Right atrium auricular region (tissue), 2 donors: ENCODE measurements at places on chromosomes 2 and 18.
A peak's percentile ranks its signal among the peaks of the same experiment; 100 is the strongest.

- peak; percentile 64 for DNase-seq
These were observed 117.1 kb upstream of the STPG4 start for GRCh38 chr2:47272031-47272864.

GRCh38 chr2:33336036-33336625, 140.3 kb upstream of the RASGRP3 start:
- DNase-seq = no peak

DNA sequence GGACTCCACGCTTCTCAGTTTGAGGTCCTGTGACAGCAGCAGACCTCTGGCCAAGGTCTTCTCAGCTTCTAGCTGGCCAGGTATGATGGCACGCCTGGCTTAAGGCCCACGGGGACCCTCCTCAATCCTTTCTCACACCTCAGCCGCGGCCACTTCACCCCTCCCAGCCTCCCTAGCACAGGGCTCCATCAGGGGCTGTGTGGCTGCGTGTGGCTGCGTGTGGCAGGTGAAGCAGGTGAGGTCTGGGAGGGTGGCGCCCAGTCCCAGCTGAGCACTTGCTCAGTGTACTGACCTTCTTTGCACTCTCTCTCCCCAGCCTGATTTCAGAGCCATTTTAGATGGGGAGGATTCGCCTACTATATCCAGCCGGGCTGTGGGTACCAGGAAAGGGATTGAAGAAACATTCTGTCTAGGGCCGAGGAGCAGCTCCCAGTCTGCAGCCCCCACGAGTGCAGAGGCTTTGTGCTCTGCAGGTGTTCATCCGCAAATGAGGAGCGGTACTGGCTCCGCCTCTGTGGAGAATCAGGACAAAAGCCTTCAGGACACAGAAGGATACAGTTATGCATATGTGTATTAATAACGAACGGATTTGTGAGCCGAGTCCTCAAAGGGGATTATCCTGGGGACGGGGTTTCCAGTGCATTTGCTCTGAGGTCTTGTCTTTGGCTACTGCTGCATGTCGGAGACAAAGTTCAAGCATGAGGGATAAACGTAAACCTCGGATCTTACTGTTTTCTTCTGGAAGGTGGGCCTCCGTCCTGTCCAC, 236.9 kb upstream of the RAB6C start:
- no peak for DNase-seq

GRCh38 chr2:162126111-162126519, 25.9 kb downstream of the GCG start:
- no peak for DNase-seq

DNA sequence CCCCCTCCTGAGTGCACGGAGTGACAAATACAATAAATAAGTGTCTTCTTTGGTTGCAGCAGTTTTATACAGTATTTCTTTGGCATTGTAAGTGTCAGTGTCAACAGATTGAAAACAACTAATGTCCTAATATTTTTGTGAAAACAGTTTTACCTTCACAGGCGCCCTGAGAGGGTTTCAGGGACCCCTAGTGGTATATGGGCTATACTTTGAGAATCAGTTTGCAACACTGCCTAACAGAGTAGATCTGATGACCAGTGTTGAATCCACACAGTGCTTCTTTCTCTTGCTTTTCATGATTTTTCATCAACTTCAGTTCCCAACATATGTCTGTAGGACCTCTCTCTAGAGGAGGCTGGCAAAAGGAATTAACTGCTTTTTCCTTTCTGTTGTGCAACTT, 162.2 kb downstream of the PRPF40A start:
- DNase-seq = no peak

- no peak for DNase-seq
These were observed 43.0 kb downstream of the FBXO48 start for GRCh38 chr2:68423966-68424650.

DNA sequence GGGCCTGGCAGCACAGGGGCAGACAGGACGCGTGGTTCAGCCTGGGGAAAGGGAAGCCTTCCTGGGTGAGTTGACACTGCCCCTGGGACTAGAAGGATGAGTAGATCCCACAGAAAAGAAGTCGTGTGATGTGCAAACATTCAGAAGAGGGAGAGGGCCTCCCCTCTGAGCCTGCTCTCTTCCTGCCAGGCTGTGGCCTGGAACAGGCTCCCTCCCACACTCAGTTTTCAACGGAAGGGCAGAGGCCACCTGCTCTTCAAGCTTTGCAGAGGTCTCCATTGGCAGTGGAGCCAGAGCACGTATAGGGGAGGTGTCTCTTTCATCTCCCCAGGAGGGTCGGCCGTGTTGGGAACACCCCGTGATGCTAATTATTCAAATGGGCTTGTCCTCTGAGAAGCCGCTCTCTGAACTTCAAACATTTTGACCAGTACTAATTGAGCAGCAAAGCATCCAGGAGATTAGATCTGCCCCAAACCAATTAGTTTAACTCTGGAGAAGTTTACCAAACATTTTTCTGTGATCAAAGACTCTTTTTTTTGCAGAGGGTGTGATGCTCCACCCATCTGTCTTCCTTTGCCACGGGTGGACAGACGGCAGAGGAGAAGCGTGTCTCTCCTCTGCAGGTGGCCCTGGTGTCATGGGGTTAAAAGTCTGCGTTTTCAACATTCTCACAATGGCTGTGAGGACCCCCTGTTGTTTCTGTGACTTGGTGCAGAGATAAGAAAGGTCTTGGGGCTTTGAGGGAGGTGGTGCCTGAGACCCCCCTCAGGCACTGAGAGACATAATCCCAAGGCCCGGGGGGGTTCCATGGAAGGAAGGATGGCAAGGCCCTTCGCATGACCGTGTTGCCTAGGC, 29.5 kb upstream of the ODC1 start:
- DNase-seq = no peak

- DNase-seq = no peak
These were observed 86.0 kb upstream of the OTX1 start for GRCh38 chr2:62964671-62965070.

GRCh38 chr2:15990151-15991101, 50.1 kb downstream of the MYCN start:
- DNase-seq = no peak

DNA sequence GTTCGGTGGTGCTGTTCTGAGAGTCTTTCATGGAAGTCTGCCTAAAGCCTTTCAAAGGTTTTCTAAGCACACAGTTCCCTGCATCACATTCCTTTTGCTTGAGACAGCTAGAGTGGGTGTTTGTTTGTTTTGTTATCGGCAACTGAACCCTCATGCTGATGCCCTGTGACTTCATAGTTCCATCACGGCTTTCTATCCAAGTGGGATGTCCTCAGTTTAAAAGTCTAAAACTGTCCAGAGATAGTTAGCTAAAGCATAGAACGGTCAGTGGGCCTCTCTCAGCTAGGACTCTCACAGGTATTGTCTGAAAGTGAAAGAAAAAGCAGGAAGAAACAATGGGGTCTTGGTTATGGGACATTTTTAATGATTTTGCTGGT, 337.3 kb downstream of the OSR1 start:
- DNase-seq = no peak

DNA sequence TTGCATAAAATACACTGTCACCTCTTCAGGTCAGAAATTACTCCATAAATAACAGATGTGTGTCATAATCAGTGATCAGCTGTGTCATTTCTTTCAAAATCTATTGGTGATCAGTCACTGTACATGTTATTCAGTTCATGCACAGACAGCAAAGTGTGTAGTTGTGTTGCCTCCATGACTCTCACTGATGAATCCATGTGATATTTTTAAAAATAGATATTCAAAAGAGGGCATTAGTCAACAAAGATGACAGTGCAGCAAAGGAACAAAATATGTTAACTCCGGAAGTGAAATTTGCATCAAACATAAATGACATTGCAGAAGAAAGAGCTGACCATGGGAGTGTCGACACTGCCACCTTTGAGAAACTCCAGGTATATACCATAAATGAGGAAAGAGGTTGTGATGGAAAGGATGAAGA, 17.1 kb upstream of the MCM6 start:
- no peak for DNase-seq

DNA sequence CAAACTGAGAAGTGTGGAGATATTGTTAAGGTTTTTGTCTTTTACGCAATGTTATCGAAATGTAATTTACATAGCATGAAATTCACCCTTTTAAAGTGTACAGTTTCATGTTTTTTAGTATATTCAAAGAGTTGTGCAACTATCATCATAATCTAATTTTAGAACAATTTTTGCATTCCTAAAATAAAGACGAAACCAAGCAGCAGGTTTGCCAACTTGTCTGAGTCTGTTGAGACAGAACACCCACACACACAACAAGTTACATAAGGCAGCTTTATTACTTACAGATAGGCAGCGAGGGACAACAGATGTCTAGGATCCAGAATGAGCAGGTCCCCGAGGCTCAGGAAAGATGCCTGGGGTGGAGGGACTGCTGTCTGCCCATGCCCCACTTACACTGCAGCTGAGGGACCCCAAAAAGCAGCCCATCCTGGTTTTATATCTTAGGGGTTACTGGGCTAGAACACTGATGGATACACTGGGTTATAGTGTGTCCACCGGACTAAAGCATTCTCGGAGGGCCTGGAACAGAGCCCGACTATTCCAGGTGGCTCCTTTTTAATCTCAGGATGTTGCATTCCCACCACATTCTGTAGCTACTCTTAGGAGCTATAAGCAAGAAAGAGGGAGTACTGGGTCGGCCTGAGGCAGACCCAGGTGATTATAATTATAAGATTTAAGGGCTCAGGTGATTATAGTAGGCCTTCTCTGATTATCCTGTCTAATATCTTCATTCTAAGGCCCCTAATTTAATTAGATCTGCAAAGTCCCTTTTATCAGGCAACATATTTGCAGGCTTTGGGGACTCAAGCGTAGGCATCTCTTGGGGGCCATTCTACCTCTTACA, 150.2 kb upstream of the DOK6 start:
- DNase-seq = no peak

- no peak for DNase-seq
These were observed 40.2 kb downstream of the INPP4A start for GRCh38 chr2:98484652-98485452.

- no peak for DNase-seq
These were observed 16.0 kb upstream of the ASXL2 start for GRCh38 chr2:25894135-25894830.

DNA sequence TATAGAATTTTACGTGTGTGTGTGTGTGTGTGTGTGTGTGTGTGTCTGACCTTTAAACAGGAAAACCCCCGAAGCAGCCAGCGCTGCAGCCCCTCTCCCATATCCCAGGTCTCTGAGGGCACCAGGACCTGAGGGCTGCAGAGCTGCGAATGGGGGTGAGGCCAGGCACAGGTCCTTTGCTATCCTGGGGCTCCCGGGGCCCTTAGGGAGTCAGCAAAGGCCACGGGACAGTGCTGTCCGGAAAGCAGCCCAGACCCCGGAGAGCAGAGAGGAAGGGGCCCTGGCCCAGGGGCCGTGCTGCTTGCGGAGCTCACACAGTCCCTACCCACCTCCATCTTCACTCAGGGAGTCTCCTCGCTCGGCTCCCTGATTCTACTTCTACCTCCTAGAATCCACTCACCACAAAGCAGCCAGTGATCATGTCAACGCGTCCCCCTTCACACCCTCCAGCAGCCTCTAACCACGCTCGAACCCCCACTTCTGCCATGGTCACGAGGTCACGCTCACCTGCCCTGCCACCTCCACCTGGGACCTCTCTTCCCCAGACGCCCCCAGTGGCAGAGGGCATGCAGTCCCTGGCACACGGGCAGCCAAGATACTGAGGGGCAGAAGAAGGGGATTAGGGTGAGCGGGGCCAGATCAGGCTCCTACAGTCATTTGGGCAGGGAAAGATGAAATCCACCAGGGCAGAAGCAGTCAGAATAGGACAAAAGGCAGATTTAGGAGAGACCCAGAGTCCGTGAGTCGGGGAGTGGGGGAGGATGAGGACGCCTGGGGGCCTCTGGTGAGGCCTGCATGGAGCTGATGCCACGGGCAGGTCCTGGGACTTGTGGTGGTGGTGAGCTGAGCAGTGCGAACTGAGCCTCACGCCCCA, 86.7 kb downstream of the USP40 start:
- no peak for DNase-seq

- DNase-seq = no peak
These were observed 13.6 kb downstream of the OTX1 start for GRCh38 chr2:63064197-63064596.

GRCh38 chr2:223900531-223900930, 44.6 kb downstream of the WDFY1 start:
- no peak for DNase-seq

- no peak for DNase-seq
These were observed 8.2 kb downstream of the SCTR start for GRCh38 chr2:119516121-119516520.

DNA sequence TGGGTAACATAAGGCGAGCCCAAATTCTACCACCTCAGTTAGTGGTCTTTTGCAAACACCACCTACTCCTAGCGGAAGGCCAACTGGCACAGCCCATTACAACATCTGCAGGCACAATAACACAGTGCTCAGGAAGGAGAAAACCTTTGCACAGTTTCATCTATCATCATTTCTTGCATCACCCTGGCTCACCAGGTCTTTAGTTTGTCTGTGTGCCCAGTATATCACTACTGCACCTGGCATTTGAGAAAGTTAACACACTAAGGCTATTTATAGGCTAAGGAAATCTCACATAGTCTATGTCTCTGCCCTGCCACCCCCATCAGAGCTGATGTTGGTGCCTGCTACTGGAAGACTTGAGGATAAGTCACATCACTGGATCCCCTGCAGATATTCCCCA, 484.0 kb downstream of the SATB2 start:
- no peak for DNase-seq

- no peak for DNase-seq
These were observed 633 bp downstream of the MALT1 start for GRCh38 chr18:58671632-58672564.

GRCh38 chr2:60581433-60582282, 28.2 kb upstream of the BCL11A start:
- no peak for DNase-seq

GRCh38 chr18:33844232-33844631, 266.2 kb downstream of the ASXL3 start:
- no peak for DNase-seq

DNA sequence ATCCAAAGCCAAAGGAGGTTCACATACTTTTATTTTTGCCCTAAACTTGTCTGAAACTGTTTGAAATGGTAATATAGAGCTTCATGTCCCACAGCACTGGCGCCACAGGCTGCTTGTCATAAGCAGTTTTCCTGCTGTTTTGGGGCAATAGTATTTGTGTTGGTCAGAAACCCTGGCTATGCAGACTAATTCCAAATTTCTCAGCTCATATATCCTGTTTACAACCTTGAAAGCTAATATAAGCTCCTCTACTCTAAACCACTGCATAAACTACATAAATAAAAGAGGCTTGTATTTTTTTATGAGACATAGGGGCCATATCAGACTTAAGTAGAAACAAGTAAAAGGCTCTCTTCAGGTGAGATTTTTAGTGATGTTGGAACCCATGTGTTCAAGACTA, 736.8 kb upstream of the ID2 start:
- no peak for DNase-seq

GRCh38 chr2:218009231-218009630, 6.4 kb upstream of the TNS1 start:
- no peak for DNase-seq

- no peak for DNase-seq
These were observed 9.3 kb upstream of the OTOF start for GRCh38 chr2:26487192-26487591.

- DNase-seq = peak; percentile 75
These were observed 60.0 kb downstream of the MYO1B start for GRCh38 chr2:191304939-191305875.

- DNase-seq = no peak
These were observed 38.9 kb downstream of the METAP1D start for GRCh38 chr2:172038604-172039003.

- DNase-seq = no peak
These were observed 150.6 kb upstream of the TCF4 start for GRCh38 chr18:55738483-55739114.

- DNase-seq = no peak
These were observed 1275.2 kb upstream of the CRIM1 start for GRCh38 chr2:35080231-35080910.

GRCh38 chr2:11923935-11924334, 177.5 kb downstream of the LPIN1 start:
- no peak for DNase-seq

GRCh38 chr18:3526421-3527354, 76.7 kb downstream of the TGIF1 start:
- no peak for DNase-seq
